ENCODE measurements at places on chromosomes 7 and 10.

- DNase-seq = no peak
Observed at GRCh38 chr7:156886020-156886795, 6.8 kb downstream of the LMBR1 start.

- DNase-seq = no peak
Observed at GRCh38 chr10:86446987-86447386, 74.6 kb downstream of the WAPL start.

DNA sequence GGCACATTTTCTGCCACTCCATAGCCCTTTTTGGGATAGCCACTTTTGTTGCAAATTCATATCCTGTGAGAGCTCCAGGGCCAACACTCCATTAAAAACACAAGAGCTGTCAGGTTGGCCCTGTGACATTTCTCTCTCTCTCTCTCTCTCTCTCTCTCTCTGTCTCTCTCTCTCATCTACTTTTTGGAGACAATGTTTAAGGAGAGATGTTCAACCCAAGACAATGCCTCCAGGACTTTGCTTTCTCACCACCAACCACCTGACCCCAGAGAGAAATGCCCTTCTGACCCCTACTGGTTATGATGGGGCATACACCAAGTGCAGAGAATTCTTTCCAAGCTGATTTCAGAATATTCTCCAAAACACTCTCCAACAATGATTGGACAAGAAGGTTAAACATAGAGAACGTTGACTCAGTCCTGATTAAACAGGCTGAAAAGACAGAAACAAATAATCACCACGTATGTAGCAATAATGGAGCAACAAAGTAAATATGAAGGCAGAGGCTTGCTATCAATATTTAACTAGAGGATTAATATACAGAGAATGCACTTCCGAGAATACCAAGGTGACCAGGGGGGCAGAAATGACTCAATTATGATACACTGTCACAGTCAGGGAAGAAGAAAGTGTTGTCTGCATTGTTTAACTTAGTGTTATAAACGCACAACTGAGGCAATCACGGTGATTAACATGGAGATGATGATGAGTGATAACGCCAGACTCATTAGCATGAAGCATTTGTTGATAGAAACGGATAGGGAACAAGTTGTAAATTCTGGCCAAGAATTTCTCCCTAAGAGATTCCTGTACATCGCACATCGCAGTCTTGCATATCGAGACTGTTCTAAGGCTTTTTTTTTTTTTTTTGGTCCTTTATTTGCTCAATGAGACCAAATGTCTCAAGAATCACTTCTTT lies 178.5 kb downstream of the NRP1 start:
- no peak for DNase-seq

DNA sequence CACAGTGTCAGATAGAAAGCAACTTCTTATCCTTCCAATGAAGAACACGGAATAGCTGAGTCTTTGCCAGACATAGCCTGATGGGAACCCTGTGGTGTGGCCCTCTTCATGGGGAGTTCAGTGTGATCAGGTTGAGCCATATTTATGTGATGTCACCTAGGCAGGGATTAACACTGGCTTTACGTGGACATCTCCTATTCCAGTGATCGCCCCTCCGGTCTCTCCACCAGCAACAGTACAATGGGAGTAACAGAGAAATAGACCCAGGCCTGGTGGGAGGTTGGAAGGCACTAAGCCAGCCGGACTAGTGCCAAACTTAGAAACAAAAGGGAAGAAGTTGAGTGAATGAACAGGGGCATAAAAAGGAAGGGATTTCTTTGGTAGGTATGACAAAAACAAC lies 358.1 kb downstream of the PRPF18 start:
- no peak for DNase-seq

DNA sequence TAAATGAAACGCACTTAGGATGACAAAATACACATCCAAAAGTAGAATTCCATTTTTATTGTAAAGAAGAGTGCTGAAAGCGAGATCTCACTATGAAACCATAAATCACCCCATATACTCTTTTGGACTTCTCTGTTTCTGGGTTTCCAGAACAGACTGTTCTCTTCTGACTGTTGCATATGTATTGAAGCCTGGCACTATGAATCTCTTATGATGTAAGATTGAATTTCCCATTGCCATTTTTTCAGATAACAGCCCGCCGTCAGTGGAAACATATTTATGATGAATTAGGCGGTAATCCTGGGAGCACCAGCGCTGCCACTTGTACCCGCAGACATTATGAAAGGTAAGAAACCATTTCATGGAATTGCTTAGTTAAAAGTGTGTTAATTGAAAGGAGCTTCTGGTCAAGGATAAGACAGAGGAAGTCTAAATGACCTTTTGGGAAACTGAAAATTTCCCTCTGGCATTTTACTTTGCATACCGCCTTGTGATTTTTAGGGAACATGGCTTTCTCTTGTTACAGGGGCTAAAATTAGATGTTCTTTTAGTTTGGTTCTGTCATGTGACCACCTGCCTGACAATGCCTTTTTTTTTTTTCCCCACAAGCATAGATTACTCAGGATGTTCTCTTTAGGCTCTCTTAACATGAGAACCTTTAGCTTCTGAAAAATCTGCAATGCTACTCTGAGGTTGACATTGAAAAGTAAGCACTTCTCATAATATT lies 168.1 kb downstream of the ARID5B start:
- no peak for DNase-seq

GRCh38 chr7:140670343-140670935 lies 2.3 kb upstream of the ADCK2 start:
- DNase-seq = no peak

- DNase-seq = no peak
Observed at GRCh38 chr7:6166443-6166891, 106.0 kb downstream of the CYTH3 start.

- no peak for DNase-seq
Observed at GRCh38 chr7:95545673-95546072, 50.6 kb downstream of the PDK4 start.

Data from activated CD4-positive, alpha-beta T cell treated with anti-CD3 and anti-CD28 coated beads for 24 hours (primary cell).